Peyer's patch (tissue), 4 donors: ENCODE measurements at places on chromosomes 5 and 9. TPM values are rescaled to one million over a fixed set of nuclear protein-coding genes. Genes with fewer than 3 reads are reported as not detected.

Gene C5
- 2.5 TPM for total RNA-seq

Gene CACNA1B
- 0.38 TPM for total RNA-seq

Gene KIF4B
- total RNA-seq: not detected

Gene AK1
- 22.3 TPM for total RNA-seq

Gene SHISAL2B
- not detected for total RNA-seq

Gene PCDHGA5
- 0.94 TPM for total RNA-seq

Gene LCN2
- 52.0 TPM for total RNA-seq

Gene DND1
- total RNA-seq: not detected

Gene PHPT1
- 66.0 TPM for total RNA-seq
